ENCODE measurements at places on chromosomes 12 and 14. TPM values are rescaled to one million over a fixed set of nuclear protein-coding genes. Genes with fewer than 3 reads are reported as not detected.

The SCN8A gene
- 3.5 TPM for total RNA-seq

The KERA gene
- not detected for total RNA-seq

The SYT1 gene
- 5.8 TPM for total RNA-seq

The SIX1 gene
- 0.38 TPM for total RNA-seq

The ACVRL1 gene
- total RNA-seq = 35.1 TPM

The KRT73 gene
- total RNA-seq = not detected

The RND1 gene
- total RNA-seq = 0.28 TPM

The NOS1 gene
- total RNA-seq = not detected

The TRIP11 gene
- 45.1 TPM for total RNA-seq

The RHOJ gene
- total RNA-seq = 2.8 TPM

Data from regular cardiac myocyte (primary cell).